ENCODE measurements at places on chromosomes 6 and 20.

DNA sequence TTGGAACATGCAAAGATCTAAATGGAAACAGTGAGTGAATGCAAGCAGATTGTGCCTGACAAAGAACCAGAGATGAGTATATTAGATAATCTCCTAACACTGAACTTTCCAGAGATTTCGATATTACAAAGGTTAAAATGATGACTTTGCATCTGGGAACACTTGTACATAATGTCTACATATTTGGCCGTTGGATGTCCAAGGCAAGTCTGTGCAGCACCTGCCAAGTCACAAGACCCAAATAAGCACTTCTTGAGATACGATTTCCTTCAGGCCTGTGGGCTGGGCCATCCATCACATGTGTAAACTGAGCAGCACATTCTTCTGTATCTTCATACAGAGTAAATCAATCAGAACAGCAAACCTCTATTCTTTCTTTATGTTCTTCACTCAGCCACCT is 32.5 kb upstream of the SMLR1 start:
- DNase-seq, result no peak

DNA sequence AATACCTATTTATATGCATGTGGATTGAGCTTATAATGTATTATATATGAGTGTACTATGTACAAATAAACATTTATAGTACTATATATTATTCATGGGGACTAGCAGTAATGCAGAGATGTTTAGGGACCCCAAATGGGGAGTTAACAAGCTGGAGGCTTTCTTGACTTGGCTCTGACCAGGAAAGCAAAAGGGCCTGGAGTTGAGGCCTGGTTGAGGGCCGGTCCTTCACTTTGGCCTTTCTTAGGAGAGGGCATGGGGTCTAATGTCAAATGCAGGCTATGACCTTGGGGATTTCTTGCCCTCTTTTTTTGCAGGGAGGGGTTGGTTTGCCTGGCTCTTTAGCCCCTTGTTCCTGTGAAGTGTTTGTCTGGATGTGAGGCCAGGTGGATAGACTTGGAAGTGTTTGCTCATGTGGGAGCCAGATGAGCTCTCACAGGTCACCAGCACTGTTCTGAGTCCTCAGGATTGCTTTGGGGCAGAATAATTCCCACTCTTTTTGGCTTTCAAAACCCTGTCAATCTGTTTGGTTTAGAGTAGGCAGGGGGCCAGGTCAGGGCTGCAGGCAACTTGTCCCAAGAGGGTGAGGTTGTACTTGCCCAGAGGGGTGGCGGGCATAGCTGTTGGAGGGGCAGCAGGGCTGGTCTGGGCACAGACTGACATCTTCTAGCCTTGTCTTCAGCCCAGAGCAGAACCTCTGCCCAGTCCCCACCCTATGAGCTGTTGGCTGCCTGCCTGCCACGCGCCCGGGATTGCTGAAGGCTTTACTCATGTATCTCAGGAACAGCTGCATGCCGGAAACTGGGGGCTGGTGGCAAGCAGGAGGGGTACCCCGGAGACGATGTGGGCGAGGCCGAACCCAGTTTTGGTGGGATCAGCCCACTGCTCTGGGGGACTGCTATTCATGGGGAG is 14.6 kb downstream of the TJAP1 start:
- DNase-seq, result no peak

DNA sequence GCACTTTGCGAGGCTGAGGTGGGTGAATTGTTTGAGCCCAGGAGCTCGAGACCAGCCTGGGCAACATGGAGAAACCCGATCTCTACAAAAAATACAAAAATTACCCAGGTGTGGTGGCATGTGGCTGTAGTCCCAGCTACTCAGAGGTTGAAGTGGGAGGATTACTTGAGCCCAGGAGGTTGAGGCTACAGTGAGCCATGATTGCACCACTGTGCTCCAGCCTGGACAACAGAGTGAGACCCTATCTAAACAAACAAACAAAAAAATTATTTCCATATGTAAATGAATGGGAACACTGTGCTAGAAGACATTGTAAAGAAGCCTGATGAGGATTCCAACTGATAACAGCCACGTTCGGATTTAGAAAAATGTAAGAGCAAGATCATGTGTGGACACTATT is 154.2 kb downstream of the ZFP64 start:
- no peak for DNase-seq

GRCh38 chr6:21111093-21111725 is 482.3 kb upstream of the SOX4 start:
- DNase-seq, result no peak

DNA sequence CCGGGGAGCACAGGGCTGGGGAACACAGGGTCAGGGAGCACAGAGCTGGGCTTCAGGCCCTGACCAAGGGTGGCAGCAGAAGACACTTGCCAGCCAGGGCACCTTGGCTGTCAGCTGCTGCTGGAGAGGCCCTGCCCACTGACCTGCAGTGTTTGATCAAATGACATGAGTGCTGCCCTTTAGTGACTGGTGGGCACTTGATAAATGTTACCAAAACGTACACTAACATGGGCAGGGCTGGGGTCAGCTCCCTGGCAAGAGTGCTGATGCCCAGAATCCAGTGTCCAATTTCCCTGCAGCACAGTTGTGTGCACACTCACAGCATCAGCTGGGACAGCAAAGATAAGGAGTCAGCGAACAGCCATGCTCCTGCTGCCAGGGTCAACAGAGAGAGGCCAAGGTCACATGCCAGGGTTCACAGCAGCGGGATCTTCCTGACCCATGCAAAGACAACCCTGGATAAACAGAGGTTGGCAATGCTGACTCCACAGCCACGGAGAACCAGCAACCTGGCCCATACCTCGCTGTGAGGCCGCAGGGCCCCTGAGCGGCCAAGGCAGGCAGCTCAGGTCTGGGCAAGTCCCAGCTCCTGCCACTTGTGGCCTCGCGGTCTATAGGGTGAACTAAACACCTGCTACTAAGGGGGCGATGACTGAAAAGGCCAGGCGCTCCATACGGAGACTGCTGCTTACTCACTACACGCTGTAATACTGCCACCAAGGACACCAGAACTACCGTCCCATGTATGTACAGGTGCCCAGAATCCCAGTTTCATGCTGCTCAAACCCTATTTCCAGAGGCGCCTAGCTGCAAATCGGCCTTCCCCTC is 46.3 kb downstream of the NINL start:
- no peak for DNase-seq

- DNase-seq, result no peak
Measured at GRCh38 chr6:37620519-37620918, 77.2 kb downstream of the MDGA1 start.

DNA sequence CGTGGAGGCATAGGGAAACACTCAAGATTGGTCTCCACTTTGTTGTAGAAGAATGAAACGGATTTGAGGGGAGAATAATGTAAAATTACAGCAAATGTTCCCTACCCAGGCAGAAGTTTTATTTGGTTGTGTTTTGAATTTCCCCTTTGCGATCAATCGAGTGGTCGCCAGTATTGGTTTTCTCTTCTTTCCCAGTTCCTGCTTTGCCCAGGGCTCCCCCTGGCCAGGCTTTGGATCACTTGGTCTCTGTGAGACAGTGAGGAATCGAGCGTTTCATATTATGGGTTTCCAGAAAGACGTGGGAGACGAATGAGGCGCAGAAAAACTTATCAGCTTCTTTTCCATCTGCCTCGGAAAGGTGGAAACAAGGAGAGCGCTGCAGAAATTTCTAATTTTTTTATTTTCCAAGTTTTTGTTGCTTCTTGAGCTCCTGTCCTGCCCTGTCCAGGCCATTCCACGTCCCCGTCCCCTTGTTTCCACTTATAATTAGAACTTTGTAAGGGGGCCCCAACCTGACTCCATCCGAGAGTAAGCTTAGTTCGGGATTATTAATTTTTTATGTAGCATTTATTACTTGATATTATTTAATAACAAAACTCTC is 7.5 kb upstream of the TBX18 start:
- no peak for DNase-seq

DNA sequence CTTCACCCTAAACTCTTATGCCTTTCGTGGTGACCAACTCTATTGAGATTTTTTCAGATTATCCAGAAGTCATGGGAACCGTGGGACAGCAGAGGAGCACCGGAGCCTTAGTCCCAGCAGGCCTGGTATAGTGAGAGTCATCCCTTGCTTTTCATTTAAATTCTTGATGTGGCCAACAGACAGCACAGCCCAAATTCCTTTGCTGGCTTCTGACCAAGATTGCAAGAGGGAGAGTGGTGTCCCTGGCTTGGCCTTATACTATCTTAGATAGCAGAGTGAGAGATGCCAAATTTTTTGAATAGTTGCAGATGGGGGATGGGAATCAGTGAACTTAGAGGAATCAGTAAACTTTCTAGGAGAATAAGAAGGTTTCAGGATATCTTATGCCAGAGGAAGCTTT is 7.8 kb downstream of the STX11 start:
- DNase-seq, result no peak

DNA sequence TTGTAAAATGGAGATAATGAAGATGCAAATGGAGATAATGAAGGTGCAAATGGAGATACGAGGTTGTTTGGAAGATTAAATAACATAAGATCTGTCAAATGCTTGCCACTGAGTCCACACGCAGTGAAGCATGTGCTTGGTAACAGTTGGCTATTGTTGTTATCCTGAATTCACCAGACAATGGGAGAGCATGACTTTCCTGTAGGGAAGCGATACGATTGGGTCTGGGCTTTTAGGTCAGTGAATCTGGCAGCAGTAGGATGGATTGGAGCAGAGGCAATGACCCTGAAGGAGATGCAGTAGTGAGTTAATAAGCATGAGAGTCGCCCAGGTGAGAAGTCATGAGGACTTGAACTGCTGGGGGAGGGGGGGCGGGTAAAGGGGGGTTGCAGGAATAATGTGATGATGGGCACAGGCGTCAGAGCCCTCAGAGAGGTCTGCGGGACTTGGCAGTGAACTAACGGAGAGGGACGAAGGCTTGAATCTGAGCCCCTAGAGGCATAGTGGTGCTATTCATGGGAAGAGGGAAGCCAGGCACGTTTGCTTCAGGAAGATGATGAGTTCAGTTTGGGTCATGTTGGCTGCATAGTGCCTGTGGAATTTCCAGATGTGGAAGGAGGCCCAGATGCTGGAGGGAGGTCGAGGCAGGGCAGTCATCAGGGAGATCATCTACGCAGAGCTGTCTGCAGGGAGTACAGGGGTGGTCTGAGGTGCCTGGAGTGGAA is 55.4 kb downstream of the ZDHHC14 start:
- DNase-seq, result no peak

GRCh38 chr20:59643615-59644061 is 39.3 kb downstream of the PHACTR3 start:
- no peak for DNase-seq

DNA sequence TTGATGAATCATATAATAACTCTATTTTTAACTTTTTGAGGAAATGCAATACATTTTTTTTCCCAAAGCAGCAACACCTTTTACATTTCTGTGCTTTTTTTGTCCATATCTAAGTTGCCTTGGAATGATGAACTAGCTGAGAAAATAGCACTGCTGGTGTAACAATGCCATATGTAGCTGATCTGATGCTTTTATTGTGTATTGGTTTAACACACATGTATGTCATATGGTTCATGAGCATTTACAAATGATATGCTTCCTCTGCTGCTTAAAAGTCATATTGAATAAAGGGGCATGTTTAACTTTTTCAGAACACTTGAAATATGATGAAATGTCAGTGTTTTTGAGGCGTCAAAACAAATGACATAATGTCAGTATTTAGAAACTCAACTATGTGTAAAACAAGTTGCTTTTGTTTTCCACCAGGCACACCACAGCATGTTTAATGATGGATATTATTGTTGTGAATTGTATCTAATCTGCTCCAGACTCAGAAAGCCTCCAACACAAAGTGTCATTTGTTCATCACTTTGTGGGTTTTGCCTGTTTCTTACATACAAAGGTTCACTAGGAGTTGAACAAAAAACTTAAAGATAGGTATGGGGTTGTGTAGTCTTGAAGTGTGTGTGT is 775.8 kb upstream of the FLRT3 start:
- DNase-seq, result no peak

GRCh38 chr6:235763-236360 is 56.4 kb upstream of the DUSP22 start:
- peak; percentile 51 for DNase-seq

GRCh38 chr6:33896391-33897188 is 92.8 kb upstream of the MLN start:
- no peak for DNase-seq

GRCh38 chr6:38531134-38531533 is 108.6 kb downstream of the BTBD9 start:
- no peak for DNase-seq

GRCh38 chr20:59446376-59446775 is 146.0 kb downstream of the EDN3 start:
- DNase-seq, result no peak

DNA sequence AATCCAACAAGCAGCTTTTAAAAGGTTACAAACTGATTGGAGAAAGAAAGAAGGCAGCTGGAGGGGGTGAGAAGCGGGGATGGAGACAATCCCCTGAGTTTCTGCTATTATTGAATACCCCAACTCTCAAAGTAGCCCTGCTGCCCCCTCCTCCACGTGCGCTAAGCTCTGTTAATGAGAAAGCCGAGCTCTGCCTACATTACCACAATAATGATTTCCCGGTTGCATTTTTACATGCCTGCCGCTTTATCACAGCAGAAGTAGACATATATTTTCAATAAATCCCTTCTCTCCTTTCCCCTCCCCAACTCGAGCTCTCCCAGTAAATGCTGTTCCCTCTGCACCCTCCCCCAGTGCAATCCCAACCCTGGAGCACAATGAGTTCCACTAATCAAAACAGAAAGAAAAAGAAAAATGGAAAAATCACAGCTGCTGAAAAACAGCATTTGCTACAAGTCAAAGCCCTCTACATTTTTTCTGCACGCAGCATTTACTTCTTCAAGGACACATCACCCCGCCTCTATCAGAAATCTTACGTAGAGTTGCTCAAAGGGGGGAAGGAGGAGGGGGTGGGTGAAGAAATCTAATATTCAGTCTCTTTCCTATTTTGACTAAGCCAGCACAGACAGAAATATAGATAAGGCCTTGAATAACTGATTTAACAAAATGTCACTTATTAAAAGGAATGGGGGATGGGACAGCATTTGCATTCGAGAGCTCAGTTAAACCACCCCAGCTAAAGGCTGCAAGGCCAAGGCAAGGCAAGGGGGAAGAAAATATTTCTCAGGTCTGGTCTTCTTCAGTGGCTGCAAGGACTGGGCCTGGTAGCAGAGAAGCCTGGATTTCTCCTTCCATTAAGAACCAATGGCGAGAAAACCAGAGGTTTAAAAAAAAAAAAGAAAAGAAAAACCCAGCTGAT is 10.7 kb downstream of the TRERF1 start:
- no peak for DNase-seq

DNA sequence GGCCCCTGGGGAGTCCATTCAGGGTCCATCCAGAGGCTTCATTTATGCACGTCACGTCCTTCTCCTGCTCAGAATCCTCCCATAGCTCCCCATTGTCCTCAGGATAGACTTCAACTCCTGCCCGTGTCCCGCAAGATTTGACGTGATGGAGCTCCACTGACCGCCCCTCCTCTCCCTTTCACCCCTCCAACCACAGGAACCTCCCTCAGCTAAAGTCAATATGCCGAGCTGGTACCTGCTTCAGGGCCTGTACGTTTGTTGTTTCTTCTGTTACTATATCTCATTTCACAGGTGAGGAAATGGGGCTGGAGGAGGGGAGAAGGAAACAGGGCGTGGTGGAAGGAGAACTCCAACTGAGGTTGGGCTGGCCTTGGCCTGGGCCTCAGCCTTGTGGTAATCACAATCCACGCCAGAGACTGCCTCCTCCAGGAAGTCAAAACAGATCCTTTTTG is 38.6 kb downstream of the CEBPB start:
- no peak for DNase-seq

GRCh38 chr6:20417819-20418218 is 16.1 kb downstream of the E2F3 start:
- no peak for DNase-seq

GRCh38 chr6:52925042-52925441 is 15.5 kb upstream of the GSTA3 start:
- no peak for DNase-seq

Measured in stimulated activated CD8-positive, alpha-beta memory T cell treated with anti-CD3 and anti-CD28 coated beads, Interleukin-2, amount 100 ng/mL, for 48 hours (primary cell).